LHCN-M2 (cell line): ENCODE measurements at places on chromosomes 6 and 20.

DNA sequence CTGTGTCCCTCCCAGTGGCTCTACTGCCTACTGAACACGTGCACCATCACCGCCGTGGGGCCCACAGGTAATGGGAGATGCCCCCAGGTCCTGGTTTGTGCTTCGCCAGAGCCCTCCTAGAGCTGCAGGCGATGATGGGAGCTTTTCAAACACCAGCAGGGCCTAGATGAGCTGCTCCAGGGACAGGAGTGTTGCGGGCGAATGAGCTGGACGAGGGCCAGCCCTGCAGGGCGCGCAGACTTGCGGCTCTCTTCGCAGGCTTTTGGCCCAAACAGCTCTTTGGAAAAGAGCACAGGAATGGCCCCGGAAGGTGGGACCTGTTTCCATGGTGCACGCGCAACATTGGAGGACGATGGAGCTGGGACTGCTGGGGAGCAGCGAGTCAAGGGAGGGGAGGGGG lies 409.3 kb upstream of the SULF2 start:
- DNase-seq, result no peak

- no peak for DNase-seq
These were observed 12.9 kb downstream of the ANKS1A start for GRCh38 chr6:34901930-34902329.

DNA sequence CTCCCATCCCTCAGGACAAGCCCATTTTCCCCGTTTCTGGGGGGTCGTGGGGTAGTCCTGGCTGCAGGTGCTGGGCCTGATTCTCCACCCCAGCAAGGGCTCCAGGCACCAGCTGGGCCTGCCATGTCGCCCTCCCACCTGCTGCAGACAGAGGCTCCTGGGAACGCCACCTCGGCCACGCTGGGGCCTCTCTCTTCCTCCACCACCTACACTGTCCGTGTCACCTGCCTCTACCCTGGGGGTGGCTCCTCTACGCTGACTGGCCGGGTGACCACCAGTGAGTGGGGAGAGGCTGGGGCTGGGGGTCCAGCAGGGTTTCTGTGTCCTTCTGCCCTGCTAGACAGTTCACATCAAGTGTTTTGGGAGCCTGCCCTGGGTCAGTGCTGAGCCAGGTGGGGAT lies 19.3 kb downstream of the COL20A1 start:
- DNase-seq, result no peak

GRCh38 chr6:145694083-145694737 lies 41.1 kb downstream of the EPM2A start:
- DNase-seq, result no peak

DNA sequence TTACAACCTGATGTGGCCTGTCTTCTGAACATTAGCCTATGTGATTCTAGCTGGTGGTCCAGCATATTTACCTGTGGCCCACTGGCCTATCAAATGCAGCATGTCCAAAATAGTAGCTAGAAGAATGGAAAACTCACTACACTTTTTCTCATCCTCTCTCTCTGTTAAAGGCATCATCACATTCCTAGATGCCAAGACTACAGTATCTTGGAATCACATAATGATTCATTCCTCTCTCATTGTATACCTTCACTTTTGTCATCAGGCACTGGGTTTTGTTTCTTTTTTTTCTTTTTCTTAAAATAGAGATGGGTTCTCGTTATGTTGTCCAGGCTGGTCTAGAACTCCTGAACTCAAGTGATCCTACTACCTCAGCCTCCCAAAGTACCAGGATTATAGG lies 45.0 kb downstream of the FAM83B start:
- no peak for DNase-seq

GRCh38 chr20:40339661-40340449 lies 349.2 kb downstream of the MAFB start:
- no peak for DNase-seq

DNA sequence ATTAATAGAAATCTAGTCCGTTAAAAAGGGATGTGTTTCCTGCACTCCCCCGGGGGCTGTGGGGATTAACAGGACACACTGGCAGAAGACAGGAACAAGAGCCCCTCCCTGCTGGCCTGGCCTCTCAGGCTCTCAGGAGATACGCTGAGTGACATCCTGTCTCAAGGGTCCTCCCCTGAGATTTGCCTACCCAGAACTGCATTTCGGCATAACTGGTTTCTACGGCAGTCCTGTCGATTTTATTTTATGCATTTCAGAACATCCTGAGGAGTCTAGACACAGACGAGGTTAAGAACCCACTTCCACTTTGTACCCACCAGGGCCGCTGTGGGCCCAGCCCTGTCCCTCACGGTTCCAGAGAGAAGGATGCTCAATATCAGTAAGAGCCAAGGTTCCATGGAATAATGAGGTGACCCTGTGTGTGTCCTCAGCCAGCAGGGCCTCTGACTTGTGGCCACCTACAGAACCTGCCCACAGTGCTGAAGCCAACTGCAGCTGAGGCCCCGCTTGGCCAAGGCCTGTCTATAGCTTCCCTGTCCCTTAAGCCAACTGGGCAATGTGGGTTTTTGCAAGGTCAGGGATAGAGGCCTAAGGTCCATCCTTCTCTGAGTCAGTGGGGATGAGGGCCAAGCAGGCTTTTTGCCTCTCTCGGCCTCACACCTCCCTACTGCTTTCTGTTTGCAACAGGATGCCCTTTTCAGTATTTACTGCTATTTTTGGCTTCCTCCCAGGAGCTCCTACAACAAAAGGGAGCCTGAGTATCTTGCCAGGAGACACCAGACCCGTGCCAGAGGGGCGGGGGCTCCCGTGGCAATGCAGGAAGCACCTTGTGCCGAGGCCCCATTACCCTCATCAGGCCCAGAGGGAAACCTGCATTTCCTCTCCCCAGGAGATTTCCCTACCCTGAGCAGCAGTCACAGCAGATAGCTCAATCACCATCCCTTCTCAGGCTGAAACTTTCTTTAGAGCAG lies 14.7 kb downstream of the UQCC2 start:
- DNase-seq, result peak; percentile 86
